Tongue (tissue), 3 donors: ENCODE measurements at places on chromosomes 2 and 18.

GRCh38 chr18:33745871-33746545 is 168.0 kb downstream of the ASXL3 start:
- DNase-seq: no peak

- DNase-seq: no peak
Measured at GRCh38 chr2:230850358-230850658, 14.4 kb upstream of the ITM2C start.

DNA sequence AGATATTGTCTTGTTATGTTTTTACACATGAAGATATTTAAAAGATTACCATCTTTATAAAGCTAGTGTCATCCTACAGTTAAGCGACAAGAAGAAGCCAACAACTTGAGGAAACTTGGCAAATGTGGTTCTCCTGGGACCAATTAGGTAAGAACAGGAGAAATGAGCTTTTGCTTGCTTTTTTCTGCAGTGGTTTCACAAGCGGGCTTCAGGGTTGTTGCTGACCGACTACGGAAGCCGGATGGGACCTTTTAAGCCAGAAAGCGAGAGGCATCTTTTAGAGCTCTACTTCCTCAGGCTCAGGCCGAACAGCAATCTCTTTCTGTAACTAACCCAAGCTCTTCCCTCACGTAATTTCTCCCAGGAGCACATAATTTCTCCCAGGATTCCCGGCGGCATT is 256.5 kb downstream of the CNTNAP5 start:
- DNase-seq: peak; percentile 54

DNA sequence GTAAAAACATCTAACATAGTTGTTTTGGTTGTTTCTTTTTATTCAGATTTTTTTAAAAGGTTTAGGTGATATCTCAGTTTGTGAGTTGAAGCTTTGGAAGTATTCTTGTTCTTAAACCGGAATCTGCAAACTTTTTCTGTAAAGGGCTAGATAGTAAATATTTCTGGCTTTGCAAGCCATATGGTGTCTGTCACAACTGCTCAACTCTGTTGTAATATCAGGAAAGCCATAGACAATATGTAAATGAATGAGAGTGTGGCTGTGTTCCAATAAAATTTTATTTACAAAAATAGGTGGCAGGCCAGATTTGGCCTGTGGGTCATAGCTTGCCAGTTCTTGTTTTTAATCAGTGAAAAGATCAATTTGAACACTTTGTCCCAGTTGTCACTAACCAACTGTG is 134.1 kb downstream of the CNTNAP5 start:
- no peak for DNase-seq

DNA sequence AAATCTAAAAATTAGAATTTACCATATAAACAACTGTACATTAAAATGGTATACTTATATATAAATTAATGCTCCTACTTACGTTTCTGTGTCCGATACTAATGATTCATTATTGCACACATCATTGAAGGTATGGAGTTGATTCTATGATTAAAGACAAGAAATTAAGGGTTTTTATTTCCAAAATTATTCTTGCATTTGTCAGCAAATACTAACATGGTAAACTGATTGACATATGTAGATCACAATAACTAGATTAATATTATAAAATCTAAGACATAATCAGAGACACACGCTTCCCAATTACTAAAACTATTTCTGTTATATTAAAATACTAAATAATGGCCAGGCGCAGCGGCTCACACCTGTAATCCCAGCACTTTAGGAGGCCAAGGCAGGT is 92.6 kb downstream of the USP34 start:
- DNase-seq: no peak

DNA sequence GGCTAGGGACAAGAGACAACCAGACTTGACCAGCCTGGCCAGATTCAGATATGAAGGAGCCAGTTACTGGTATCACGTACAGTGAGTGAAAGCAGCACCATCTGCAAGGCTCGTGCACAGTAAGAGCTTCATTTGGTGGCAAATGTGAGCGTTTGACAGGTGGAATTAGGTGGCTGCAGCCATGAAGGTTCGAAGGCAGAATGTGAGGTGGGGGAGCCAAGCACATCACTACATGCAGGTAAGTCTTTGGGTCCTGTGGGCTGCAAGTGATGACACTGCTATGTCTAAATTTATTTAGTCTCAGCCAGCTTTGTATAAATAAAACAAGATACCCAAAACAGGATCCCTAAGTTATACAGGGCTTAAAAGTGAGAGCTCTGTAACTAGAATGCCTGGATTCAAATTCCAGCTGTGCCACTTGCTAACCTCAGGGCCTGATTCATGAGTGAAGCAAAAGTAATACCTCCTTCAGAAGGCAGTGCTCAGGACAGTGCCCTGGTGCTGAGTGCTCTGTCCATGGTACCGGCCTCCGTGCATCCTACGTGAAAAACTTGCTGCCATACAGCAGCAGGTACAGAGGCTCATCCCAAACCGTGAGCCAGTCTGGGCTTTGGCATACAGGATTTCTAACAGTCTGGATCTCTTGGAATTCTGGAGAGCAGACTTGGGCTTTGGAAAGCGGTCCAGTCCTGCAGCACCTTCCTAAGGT is 18.6 kb downstream of the DDX18 start:
- peak; percentile 53 for DNase-seq

DNA sequence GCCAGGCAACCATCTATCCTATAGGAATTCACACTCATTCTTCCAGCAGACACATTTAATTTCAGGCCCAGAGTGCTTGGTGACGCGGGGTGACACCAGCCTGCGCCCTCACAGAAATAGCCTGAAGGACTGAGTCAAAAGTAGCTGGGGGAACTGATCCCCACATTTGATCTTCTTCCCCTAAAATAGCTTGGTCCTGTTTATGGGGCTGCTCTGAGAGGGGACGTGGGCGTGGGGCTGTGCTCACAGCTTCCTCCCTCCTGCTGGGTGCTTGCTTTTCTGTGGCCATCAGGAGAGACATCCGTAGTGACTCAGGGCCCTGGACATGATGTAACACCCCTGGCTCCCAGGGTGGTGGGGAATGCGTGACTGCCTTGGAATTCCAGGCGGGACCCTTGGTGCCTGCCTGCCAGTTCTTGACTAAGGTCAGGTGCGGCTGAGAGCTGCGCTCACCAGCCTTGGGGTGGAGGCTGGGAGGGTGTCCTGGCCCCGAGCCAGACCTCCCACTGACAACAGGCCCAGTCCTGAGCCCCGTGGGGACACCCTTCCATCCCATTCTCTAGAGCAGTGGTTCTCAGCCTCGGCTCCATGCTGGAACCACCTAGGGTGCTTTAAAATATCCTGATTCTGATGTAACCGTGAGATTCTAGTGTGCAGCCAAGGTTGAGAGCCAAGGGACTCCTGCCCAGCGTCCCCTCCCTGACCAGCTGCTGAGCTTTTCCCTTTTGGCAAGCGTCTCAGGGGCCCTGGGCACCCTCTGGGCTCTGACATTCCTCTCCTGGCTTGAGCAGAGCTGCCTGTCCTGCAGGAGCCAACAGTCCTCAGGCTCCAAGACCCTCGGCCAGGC is 47.4 kb upstream of the SMAD7 start:
- peak; percentile 80 for DNase-seq

DNA sequence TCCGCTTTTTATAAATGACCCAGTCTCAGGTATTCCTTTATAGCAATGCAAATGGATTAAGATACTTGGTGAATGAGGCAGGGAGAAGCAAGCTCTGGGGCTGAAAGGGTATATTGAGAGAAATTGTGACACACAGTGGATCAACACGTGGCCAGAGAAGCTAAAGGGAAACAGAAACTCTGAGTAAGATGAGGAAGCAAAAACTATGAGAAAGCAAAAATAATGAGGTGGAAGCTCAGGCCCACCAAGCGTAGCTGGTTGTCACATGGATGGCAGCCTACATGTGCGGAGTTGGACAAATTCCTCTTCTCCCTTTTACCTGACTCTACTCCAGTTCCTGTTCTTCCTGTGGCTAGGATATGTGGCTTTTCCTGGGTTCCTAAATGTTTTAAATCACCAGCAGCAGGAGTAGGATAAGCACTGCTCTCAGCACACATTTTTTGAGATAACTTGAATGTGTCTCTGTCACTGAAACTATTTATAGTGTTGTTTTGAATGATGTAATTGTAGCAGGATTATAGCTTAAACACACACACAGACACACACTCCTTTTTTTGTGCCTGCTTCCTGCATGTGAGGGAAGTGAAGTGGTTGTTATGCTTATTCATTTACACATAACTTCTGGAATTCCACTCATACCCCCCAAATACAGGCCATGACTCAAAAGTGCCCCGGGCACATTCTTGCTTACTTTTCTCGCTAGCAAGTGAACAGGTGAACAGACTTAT is 30.1 kb upstream of the EPC2 start:
- peak; percentile 62 for DNase-seq

DNA sequence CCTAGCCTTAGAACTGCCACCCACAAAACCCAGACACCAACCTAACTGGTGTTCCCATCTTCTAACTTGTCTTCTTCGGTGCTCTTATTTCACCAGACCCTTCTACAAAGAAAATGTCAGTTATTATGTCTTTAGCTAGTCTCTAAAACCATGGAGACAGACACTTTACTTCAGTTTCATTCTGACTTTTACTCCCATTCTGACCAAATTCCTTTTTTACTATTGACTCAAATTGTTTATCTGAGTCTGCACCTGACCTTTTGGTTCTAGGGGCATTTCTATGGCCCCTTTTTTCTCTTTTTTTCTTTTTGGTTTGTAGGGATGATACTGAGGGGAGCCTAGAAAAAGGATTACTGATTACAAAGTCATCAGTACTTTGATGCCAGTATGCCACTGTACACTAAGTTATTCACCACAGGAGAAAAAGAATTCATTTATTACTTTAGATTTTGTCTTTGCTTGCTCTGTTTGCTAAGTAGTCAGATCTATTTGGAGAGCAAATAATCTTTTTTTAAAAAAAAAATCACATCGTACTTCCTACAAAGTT is 6.8 kb upstream of the SLC1A4 start:
- no peak for DNase-seq

DNA sequence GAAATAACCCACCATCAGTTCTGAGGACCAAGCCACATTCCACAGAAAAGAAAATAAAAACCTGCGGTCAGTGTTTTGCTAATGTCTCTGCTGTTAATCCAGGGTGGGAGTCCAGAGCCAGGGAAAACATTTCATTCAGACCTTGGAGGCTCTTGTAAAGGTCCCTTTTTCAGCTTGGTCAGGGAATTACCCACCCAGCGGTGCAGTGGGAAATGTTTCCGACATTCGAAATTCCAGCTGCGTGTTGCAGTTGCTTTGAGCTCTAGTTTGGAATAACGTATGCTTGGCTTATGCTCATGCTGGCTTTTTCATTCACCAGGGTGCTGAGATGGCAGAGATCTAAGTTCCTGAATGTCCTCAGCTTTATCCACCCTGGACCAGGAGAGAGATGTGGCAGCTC is 219.1 kb downstream of the TRIB2 start:
- DNase-seq: no peak

DNA sequence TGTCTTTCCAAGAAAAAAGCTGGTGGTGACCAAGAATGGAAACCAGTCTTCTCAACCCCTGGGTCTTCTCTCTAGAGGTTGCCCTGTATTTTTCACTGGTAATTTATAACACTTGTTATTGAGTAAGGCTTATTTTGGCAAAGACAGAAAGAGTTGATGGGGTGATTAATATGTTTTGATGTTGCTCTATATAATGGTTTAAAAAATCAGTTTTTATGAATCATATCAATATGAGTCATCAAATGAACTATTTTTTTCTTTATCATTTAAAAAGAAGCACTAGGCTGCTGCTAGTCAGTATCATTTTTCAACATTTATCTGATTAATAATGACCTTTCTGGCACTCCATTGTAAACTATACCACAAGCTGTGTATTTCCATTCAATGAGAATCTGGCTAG is 1142.2 kb downstream of the LRP1B start:
- DNase-seq: no peak

- DNase-seq: no peak
Measured at GRCh38 chr2:199484927-199485326, 27.2 kb upstream of the SATB2 start.

GRCh38 chr2:42930025-42930581 is 137.7 kb upstream of the HAAO start:
- DNase-seq: no peak

DNA sequence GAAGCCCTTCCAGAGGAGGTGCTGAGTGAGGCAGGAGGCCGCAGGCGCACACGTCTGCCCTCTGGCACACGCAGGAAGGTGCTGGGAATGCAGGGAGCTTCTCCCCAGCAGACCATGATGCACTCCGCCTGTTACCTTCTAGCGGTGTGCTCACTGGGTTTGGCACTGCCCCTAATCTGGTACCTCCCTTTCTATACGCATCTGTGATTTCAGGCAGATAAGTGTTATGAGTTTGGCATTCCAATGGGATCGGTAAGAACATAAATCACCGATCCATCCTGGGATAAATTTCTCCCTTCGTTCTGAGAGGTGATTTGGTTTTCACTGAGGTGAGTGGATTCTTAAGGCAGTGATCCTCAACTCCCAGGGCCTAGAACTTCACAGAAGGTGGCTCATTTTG is 34.6 kb downstream of the ODC1 start:
- no peak for DNase-seq

DNA sequence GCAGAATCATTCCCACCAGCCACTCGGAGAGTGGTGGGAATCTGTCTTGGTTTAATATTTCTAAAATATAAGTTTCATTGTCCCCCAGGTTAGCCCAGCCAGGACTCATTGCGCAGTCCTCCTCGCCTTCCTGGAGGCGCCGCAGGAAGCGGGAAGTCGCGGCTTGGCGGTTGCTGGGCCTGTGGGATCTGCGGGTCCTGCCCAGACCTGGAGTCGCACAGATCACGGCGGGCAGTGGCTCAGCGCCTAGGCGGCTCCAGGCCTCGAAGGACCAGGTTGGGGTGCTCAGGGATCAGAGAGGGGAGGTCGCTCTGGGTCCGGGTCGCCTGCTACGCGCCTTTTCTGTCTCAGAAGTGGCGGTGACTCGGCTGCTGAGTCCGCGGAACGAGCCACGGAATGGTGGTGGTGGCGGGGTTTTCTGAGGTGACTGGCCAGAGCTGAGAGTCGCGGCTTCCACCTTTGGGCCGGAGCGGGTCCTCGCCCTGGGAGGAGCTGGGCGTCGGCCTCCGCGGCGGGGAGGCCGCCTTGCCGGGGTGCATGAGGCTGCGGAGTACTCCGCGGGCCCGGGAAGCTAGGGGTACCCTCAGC is 2.6 kb downstream of the HOXD3 start:
- no peak for DNase-seq

- no peak for DNase-seq
Measured at GRCh38 chr2:43482961-43483360, 112.9 kb downstream of the THADA start.

DNA sequence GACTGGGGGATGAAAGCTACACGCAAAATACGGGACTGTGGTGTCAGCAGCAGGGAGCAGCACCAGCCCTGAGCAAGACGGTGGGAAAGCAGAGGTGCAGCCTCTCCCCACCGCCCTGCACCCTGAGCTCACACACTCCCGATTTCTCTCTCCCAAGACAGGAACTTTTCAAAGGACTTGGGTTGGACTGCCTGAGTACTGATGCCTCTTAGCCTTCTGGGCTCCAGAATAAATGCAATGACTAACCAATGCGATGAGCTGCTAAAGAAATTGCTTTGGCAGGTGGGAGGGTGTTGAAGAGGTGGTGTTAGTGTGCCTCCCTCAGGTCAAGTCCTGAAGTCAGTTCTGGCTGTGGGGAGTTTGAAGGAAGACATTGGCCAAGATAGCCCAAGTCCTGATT is 9.6 kb downstream of the TRIM54 start:
- no peak for DNase-seq

GRCh38 chr18:24669502-24669901 is 209.1 kb downstream of the HRH4 start:
- DNase-seq: no peak

GRCh38 chr2:105556366-105556765 is 157.5 kb upstream of the FHL2 start:
- no peak for DNase-seq
